ENCODE measurements at places on chromosomes 11 and 22.
A peak's percentile ranks its signal among the peaks of the same experiment; 100 is the strongest.

DNA sequence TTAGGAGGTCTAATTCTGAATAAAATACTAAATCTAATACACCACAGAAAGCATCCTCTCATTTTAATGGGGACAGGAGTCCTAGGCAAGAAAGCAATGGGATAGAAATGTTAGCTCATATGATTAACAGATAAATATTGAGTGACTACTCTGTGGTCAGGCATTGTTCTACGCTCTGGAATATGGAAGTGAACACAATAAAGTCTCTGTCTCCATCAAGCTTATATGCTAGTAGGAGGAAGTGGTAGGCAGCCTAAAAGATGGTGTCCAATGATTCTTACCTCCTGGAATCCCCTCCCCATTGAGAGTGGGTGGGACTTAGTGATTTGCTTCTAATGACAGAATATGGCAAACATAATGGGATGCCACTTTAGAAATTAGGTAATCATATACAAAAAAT is 160.3 kb upstream of the PDGFD start:
- no peak for DNase-seq

DNA sequence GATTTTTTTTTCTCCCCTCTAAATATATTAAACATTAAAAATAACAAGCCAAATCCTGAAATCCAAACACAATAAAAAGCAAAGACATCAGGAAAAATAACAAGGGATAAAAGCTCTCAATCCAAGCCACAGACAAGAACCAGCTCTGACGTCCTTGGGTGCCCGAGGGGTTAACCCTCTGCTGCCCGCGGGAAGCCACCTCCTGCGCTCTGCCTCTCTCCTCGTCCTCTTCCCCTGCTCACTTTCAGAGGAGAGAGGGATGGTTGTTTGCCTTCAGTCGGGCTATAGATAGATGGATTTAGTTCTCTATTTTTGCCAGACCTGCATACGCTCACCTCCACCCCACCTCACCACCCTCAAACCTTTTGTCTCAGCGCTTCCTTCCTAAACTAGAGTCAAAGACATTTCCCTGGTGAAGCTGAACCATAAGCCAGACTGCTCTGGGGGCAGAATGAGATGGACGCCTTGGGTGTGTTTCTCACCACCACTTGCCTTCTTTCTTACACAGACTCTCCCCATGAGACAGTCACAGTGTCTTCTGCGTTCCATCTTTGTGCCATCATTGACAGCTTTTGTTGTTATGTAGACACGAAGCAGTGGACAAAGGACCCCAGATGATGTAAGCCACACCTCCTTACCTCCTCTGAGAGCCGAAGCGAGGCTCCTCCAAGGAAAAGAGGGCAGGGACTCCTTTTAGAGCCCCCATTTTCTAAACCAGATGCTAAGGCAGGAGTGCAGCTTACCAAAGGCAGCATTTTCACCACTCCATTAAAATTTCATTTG is 142.5 kb upstream of the HSD17B12 start:
- DNase-seq, result no peak

GRCh38 chr22:44775862-44776261 is 23.5 kb downstream of the ARHGAP8 start:
- no peak for DNase-seq

GRCh38 chr22:24427500-24428164 is at the start of gene ADORA2A:
Gene ADORA2A (plus strand): TSS chr22:24427599. CDS start chr22:24433405, 5,806 bp downstream.
- peak; percentile 84 for DNase-seq

GRCh38 chr11:3208272-3208671 is 10.3 kb downstream of the MRGPRG start:
- no peak for DNase-seq

GRCh38 chr11:8501836-8502235 is 92.2 kb downstream of the STK33 start:
- no peak for DNase-seq

- no peak for DNase-seq
Observed at GRCh38 chr11:17519061-17519885, 24.9 kb downstream of the USH1C start.

DNA sequence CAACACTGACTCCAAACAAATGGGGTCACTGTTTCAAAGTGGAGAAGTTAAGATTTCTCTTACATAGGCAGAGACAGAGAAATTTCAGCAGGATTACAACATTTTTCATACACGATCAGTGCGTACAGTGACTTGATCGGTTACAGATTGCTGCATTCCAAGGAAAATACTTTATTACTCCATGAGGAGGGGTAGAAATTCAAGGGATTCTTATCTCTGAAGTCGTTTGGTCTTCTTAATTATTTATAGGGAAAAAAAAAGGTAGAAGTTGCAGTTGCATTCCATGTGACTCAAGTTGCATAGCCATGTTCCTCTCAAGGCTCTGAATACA is 10.7 kb upstream of the SMIM38 start:
- DNase-seq, result no peak

DNA sequence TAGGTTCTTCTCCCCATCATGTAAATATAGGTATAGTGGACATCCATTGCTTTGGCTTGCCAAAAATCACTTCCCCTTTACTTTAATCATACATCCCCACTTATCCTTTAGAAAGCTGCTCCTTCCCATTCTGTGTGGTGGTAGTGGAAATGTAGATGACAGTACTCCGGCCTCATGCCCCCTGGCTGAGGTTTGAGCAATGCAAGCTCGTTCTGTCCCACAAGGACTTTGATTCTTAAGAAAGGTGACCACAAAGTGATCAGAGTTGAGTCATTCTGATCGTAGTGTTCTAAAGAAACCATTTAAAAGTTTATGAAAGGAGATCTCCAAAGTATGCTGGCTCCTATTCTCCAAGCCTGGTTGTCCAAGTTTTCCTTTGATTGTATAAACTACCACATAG is 10.9 kb downstream of the TUG1 start:
- DNase-seq, result no peak

GRCh38 chr11:45091563-45092403 is 54.7 kb upstream of the PRDM11 start:
- DNase-seq, result no peak

DNA sequence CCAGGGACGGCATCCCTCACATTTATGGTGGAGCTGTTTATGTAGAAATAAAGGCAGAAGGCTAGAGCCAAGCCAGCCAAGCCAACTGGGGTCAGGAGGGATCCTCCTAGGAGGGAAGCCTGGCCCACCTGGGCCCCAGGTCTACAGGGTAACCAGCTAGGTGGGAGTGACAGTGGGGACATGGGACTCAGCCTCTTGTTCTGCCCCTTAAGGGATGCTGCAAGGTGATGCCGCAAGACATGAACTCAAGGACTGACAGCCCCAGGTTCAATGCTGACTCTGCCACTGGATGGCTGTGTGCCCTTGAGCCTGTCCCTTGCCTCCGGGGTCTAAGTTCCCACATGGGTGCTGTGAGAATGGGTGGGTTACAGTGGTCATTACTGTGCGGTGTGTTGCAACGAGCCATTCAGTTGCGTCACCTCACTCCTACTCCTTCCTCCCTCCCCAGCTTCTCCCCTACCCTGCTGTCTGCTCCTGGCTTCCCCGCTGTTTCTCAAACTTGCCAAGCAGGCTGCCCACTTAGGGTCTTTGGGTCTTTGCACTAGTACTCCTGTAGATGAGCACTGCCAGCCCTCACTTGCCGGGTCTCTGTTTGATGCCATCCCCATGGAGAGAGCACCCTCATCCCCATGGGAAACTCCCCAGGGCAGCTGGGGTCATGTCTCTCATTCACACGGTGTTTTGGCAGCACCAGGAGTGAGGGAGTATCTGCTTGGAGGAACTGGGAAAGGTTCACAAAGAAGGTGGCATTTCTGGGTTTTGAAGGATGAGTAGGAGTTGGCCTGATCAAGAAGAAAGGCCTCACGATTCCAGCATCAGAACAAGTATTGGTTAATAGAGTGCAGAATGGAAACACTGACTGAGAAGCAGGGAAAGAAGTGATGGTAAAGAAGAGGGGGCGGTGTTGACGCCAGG is 43.0 kb upstream of the RTL6 start:
- no peak for DNase-seq

GRCh38 chr11:13333456-13333957 is 55.9 kb downstream of the BMAL1 start:
- no peak for DNase-seq

GRCh38 chr11:61162092-61162941 is 1.1 kb upstream of the VPS37C start:
- DNase-seq, result no peak

GRCh38 chr11:61742391-61742790 is 10.0 kb upstream of the MYRF start:
- no peak for DNase-seq
